ENCODE measurements at places on chromosomes 2 and 18. TPM values are rescaled to one million over a fixed set of nuclear protein-coding genes. Genes with fewer than 3 reads are reported as not detected.

DNA sequence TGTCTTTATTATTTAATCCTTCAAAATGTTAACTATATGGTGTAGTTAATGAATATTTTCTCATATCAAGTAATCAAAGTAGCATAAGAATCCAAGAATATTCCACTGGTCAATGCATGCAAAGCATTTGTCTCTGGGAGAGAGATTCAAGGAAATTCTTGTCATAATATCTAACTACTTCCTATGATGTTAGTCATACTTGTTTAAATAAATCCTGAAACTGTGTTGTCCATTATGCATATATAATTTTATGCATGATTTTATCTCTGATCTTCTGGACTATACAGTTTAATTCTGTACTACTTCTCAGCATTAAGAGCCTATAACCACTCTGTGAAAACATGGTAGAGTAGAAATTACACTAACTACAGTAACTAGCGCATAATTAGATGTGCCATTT lies 388.3 kb downstream of the NR4A2 start:
- no peak overlapping the region for H3K27ac ChIP-seq
- no peaks in the 10 kb centered on the region for H3K36me3 ChIP-seq
- no peak overlapping the region for H3K4me3 ChIP-seq
- no peaks in the 10 kb centered on the region for H3K27me3 ChIP-seq
- DNase-seq: no peak

DNA sequence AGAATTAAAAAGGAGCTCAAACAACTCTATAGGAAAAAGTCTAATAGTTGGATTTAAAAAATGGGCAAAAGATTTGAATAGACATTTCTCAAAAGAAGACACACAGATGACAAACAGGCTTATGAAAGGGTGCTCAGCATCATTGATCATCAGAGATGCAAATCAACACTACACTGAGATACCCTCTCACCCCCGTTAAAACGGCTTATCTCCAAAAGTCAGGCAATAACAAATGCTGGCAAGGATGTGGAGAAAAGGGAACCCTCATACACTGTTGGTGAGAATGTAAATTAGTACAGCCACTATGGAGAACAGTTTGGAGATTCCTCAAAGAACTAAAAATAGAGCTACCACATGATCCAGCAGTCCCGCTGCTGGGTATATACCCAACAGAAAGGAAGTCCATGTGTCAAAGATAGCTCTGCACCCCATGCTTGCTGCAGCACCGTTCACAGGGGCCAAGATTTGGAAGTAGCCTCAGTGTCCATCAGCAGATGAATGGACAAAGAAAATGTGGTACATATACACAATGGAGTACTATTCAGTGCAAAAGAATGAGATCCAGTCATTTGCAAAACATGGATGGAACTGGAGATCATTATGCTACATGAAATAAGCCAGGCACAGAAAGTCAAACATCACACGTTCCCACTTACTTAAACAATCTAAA lies 46.7 kb upstream of the B3GNT7 start:
- no peaks in the 10 kb centered on the region for H3K36me3 ChIP-seq
- H3K27me3 ChIP-seq: no peaks in the 10 kb centered on the region
- H3K4me1 ChIP-seq: peaks cover 12% of the 10 kb centered on the region
- no peak for DNase-seq
- H3K4me3 ChIP-seq: no peak overlapping the region

Gene DES
- 0.86 TPM for total RNA-seq

GRCh38 chr2:8447610-8448221 lies 234.1 kb upstream of the ID2 start:
- no peak for DNase-seq
- no peaks in the 10 kb centered on the region for H3K4me1 ChIP-seq
- no peak overlapping the region for H3K27ac ChIP-seq
- no peak overlapping the region for H3K4me3 ChIP-seq
- H3K27me3 ChIP-seq: no peaks in the 10 kb centered on the region

GRCh38 chr18:9782073-9782857 lies 74.2 kb downstream of the RAB31 start:
- DNase-seq: no peak
- peaks cover 8% of the 10 kb centered on the region for H3K4me1 ChIP-seq
- no peak overlapping the region for H3K27ac ChIP-seq
- no peak overlapping the region for H3K4me3 ChIP-seq
- H3K36me3 ChIP-seq: no peaks in the 10 kb centered on the region

Gene MAP3K19
- total RNA-seq: not detected

- H3K27ac ChIP-seq: no peak overlapping the region
- H3K4me3 ChIP-seq: no peak overlapping the region
These were observed 234.0 kb downstream of the DYM start for GRCh38 chr18:49226243-49227000.

Gene UGT1A10
- 1.0 TPM for total RNA-seq

GRCh38 chr2:170156592-170156991 lies 21.4 kb upstream of the MYO3B start:
- peaks cover 17% of the 10 kb centered on the region for H3K4me1 ChIP-seq
- no peaks in the 10 kb centered on the region for H3K36me3 ChIP-seq
- DNase-seq: no peak
- H3K4me3 ChIP-seq: no peak overlapping the region

DNA sequence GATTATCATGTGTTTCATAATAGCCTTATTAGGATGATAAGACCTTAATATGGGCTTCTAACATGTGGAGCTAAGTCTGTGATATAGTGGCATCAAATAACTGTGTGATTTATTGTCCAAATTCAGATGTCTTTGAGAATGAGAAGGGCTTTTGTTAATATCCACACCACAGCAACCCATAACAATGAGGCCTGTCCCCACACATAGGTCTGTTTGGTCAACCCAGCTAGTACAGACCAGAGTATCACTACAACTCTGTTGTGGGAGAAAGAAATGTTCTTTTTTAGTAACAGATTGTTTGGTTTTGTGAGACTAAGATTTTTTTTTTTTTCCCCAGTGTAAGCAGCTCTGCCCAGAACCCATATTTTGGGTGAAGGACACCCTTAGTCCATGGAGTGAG lies 439.2 kb downstream of the PIK3C3 start:
- H3K4me3 ChIP-seq: no peak overlapping the region
- DNase-seq: no peak
- no peaks in the 10 kb centered on the region for H3K4me1 ChIP-seq

GRCh38 chr2:99373144-99373543 lies 36.0 kb downstream of the EIF5B start:
- H3K4me1 ChIP-seq: no peaks in the 10 kb centered on the region
- H3K27me3 ChIP-seq: no peaks in the 10 kb centered on the region
- no peak overlapping the region for H3K27ac ChIP-seq
- DNase-seq: no peak
- H3K36me3 ChIP-seq: peaks cover 3% of the 10 kb centered on the region
- H3K4me3 ChIP-seq: no peak overlapping the region

Gene IL1RL1
- not detected for total RNA-seq

- no peaks in the 10 kb centered on the region for H3K27me3 ChIP-seq
- H3K4me3 ChIP-seq: no peak overlapping the region
- H3K36me3 ChIP-seq: no peaks in the 10 kb centered on the region
- DNase-seq: no peak
- no peaks in the 10 kb centered on the region for H3K4me1 ChIP-seq
These were observed 610.2 kb downstream of the DCC start for GRCh38 chr18:52950155-52950554.

GRCh38 chr18:43961722-43962121 lies 684.4 kb upstream of the SYT4 start:
- DNase-seq: no peak
- no peaks in the 10 kb centered on the region for H3K27me3 ChIP-seq
- H3K4me3 ChIP-seq: no peak overlapping the region
- no peaks in the 10 kb centered on the region for H3K36me3 ChIP-seq
- H3K4me1 ChIP-seq: no peaks in the 10 kb centered on the region

- no peak for DNase-seq
- H3K4me1 ChIP-seq: peaks cover 23% of the 10 kb centered on the region
- no peaks in the 10 kb centered on the region for H3K27me3 ChIP-seq
- H3K36me3 ChIP-seq: no peaks in the 10 kb centered on the region
- no peak overlapping the region for H3K4me3 ChIP-seq
- H3K27ac ChIP-seq: no peak overlapping the region
These were observed 262.2 kb upstream of the KLHL29 start for GRCh38 chr2:23122681-23123215.

DNA sequence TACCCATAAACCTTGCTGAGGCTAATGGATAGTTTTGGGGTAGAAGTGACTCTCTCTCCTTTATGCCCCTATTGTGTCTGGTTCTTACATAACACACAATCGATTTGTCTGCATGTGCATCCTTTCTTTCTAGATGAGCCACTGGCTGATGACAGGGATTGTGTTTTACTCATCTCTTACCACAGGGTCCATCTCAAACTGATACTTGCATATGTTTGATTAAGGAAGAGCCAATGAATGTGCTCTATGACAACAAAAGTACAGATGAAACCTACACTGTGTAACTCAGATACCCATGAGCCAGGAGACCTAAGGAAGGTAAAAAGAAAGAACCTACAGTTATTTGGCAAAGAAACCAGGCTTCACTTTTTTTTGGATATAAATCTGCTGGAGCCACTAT lies 13.2 kb upstream of the BZW1 start:
- H3K4me1 ChIP-seq: 0 out of 2 replicates have a peak, but pooled peaks cover 6% of the 10 kb centered on the region
- no peak for DNase-seq
- H3K27ac ChIP-seq: no peak overlapping the region
- H3K4me3 ChIP-seq: no peak overlapping the region
- no peaks in the 10 kb centered on the region for H3K27me3 ChIP-seq

- no peak for DNase-seq
- H3K4me3 ChIP-seq: no peak overlapping the region
- no peaks in the 10 kb centered on the region for H3K27me3 ChIP-seq
- H3K4me1 ChIP-seq: no peaks in the 10 kb centered on the region
- no peak overlapping the region for H3K27ac ChIP-seq
These were observed 1607.3 kb upstream of the CELF4 start for GRCh38 chr18:39172695-39173421.

Gene PSMA8
- not detected for total RNA-seq

Gene ELOA2
- total RNA-seq: not detected

GRCh38 chr2:157500334-157500733 lies 56.4 kb upstream of the CYTIP start:
- no peak overlapping the region for H3K27ac ChIP-seq
- no peaks in the 10 kb centered on the region for H3K27me3 ChIP-seq
- no peak for DNase-seq
- H3K36me3 ChIP-seq: no peaks in the 10 kb centered on the region

Gene BZW1
- 325 TPM for total RNA-seq

DNA sequence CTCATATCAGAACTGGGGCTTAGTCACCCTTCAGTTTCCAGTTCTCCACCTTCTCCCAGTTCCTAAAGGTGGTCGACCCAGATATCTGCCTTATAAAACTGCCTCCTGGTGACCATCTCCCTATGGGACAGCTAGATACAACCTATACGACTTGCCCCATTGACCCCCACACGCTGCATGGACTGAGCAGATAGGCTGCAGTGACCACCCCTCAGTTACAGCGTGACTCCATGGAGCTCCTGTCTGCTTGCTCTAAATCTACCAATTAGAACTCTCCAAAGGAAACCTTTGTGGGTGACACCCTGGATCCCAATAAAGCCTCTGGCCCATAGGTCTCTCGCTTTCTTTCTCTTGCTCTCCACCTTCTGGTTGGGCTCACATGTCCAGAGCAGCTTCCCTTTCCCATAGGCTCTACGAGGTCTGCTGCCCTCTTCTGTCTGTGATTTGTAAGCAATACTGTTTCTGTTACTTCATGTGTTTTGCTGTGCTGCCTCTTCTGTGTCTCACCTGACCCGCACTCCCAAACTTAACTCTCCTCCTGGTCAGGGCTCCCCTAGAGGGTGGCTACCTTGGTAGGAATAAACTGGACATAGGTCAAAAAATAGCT lies 971.3 kb upstream of the FAM98A start:
- no peaks in the 10 kb centered on the region for H3K4me1 ChIP-seq
- H3K4me3 ChIP-seq: no peak overlapping the region
- no peaks in the 10 kb centered on the region for H3K36me3 ChIP-seq
- DNase-seq: peak; percentile 54
- H3K27me3 ChIP-seq: no peaks in the 10 kb centered on the region
- no peak overlapping the region for H3K27ac ChIP-seq

DNA sequence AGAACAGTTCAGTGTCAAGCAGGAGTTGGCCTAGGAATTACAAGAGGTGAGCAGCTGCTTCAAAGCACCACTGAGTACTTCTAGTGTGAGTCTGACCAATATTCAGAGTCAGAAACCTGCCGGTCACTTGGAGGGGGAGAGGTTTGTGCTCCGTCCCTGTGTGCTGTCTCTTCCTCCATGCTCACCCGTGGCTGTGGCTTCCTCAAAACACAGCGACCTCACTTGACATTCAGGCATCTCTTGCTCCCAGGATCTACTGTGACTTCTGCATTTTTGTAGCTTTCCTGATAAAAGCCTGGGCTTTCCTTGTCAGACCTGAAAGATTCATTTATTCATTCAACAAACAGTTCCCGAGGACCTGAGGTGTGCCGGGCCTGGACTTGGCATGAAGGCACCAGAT lies 32.9 kb downstream of the TPRKB start:
- no peak overlapping the region for H3K27ac ChIP-seq
- H3K27me3 ChIP-seq: no peaks in the 10 kb centered on the region
- H3K4me1 ChIP-seq: peaks cover 13% of the 10 kb centered on the region
- H3K36me3 ChIP-seq: no peaks in the 10 kb centered on the region
- DNase-seq: no peak
- no peak overlapping the region for H3K4me3 ChIP-seq

Gene AGBL5
- total RNA-seq: 31.4 TPM

Gene PRPF40A
- 127 TPM for total RNA-seq

Gene PJVK
- 2.1 TPM for total RNA-seq

GRCh38 chr2:41923156-41923786 lies 124.5 kb upstream of the PKDCC start:
- H3K27ac ChIP-seq: peak overlapping the region; percentile 74
- H3K27me3 ChIP-seq: no peaks in the 10 kb centered on the region
- no peaks in the 10 kb centered on the region for H3K36me3 ChIP-seq
- no peak overlapping the region for H3K4me3 ChIP-seq

Measured in Caco-2 (cell line).